ENCODE measurements at places on chromosomes 3 and 15.

DNA sequence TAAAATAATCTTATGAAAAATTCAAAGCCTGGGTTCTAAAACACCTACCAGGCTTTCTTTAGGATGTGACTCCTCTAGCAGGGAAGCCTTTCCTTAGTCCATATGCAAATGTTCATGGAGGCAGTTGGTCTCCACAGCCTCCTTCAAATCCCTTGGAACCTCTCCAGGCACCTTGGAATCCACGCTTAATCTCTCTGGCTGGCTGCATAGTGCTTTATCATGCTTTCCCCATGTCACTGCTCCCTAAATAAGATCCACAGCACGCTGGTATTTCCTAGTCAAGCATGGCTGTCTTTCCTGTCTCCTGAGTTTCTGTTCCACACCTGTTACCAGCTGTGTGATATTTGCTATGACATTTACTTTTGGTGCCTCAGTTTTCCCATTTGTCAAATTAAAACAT lies 71.3 kb downstream of the CLSTN2 start:
- DNase-seq = no peak

DNA sequence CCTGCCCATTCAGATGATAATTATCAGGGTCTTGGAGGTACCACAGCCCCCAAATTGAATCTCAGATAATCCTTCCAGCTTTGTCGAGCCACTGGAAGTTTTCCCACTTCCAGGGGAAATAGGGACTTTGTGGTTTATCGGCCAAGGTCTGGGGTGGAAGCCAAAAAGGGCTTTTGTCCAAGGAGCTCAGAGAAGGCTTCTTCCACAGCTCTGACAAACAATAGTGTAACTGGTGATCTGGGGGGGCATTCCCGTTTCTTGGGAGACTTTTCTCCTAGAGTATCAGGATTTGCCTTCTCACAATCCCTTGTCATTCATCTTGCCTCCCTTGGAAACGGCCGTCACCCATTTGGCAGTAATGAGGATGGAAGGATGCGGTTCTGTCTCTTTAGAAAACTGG lies 18.4 kb downstream of the SRGAP3 start:
- DNase-seq = no peak

DNA sequence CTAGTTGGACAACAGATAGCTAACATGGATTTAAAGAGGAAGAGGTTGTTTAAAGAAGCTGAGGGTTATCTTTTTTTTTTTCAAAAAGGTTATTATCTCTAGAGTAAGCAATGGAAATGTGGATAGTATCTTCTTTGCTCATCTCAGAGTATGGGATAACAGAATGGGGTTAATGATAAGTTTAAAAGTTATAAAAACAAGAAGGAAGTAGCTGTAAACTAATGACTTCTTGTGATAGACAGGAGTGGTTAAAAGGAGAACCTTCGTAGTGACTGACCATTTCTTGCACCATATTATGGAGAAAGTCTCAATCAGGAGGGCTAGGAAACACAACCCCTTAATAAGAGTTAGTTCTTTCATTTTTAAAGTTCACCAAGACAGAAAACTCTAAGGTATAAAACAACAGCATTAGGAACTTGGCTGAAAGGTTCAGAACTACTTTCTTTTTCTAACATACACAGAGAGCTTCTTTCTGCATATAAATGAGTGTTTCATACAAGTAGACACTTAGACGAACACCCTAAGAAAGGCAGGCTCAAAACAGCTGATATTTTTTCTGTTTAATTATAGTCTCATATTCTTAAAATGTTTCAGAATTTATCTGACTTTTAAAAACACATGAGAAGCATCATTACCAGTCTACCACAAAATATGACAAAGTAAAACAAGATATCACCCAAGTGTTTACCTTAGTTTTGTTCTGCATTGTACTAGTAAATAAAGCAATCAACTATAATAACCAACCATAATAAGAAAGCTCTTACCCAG lies 140.0 kb downstream of the MEIS2 start:
- no peak for DNase-seq

DNA sequence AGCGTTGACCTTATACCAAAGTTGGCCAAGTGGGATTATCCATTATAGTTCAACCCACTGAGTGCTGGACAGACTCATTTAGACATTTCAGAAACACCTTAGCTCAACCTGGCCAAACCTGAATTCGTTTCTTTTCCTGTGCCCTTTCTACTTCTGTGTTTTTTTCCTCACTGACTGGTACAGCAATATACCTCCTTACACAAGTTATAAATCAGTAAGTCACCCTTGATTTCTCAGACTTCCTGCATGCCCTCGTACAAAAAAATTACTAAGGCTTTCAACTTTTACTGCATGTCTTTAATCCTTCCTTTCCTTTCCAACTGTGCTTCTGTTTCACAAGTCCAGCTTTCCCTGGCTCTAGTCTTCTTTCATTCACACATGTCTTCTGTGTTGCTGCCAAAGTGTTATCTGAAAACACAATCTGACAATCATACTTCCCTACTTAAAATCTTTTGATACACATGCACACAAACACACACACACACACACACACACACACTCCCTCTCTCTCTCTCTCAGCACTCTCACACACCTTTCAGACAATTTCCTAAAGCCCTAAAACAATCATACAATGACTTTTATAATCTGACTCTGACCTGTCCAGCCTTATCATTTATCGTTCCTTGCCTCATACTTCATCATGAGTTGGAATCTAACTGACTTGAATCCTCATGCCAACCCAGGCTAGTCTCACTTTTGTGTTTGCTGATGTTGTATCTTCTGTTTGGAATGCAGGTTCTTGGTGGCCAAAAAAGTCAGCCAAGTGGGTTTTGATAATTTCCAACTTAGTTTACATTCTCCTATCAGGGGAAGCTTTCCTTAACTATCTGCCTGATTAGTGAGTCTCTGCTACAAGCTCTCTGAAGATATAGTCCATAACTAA lies 436.4 kb downstream of the NAALADL2 start:
- no peak for DNase-seq

GRCh38 chr3:120487191-120487650 lies 36.4 kb upstream of the FSTL1 start:
- no peak for DNase-seq

GRCh38 chr3:136990826-136991225 lies 33.0 kb downstream of the IL20RB start:
- DNase-seq = no peak

DNA sequence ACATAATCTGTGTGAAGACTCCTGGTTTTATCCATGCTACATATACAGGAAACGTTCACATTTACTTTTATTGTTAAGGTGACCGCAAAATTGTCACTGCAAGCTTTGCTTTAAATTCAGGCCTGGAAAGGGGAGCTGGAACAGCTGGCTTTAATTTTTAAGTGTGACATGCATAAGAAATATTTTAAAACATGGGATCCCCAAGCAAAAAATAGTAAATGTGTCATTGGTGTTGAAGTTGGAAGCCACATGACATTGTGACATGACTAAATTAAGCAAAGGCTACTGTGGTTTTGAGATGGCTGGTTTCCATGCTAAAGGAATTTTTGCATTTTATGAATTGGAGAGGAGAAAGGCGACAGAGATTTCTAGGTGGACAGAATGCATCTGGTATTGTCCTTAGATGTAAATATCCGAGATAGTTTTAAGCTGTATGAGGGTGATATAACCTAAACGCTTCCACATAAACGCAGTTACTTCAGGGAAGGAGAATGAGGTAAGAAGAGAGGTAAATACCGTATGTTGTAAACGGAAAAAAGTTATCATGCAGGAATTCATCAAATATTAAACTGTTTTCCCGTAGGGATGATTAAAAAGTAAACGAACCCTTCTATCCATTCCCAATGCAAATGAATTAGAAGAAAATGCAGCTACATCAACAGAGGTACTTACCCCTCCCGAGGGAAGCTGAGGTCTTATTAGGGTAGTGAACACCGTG lies 927 bp upstream of the FYTTD1 start:
- DNase-seq = no peak

- DNase-seq = no peak
Observed at GRCh38 chr3:173502983-173503568, 105.5 kb downstream of the NLGN1 start.

- DNase-seq = no peak
Observed at GRCh38 chr3:102450976-102451375, 16.2 kb downstream of the ZPLD1 start.

DNA sequence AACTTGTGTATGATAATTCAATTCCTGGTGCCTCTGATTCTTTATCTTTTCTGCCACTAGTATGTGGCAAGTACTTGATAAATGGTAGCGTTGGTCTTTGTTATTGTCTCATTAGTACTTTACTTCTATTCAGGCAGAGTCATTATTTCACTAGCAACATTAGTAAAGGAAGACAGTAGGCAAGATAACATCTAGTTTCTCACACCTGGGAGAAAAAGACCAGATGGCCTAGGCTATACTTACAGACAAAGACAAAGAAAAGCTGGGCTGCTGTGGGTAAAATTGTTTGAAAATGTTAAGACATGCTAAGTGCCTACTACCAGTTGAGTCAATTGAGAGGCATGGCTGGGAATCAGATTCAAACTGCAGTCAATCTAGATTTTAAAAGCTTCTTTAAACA lies 198.7 kb upstream of the CMC1 start:
- no peak for DNase-seq

DNA sequence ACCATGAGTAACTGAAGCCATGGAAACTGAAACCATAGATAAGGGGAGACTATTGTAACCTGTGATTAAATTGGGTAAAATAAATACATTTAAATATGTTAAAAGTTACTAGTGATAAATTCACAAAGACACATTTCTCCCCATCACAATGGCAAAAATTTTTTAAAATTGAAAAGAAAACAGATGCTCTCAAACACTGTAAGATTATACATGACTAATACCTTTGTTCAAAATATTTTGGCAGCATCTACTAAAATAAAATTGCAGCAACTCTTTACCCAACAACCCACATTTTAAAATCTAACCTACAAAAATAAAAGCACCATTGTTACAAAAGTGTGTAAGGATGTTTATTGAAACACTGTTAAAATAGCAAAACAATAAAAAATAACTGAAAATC lies 93.3 kb downstream of the CLASP2 start:
- no peak for DNase-seq

- DNase-seq = no peak
Observed at GRCh38 chr15:64948916-64949315, 37.2 kb downstream of the ANKDD1A start.

DNA sequence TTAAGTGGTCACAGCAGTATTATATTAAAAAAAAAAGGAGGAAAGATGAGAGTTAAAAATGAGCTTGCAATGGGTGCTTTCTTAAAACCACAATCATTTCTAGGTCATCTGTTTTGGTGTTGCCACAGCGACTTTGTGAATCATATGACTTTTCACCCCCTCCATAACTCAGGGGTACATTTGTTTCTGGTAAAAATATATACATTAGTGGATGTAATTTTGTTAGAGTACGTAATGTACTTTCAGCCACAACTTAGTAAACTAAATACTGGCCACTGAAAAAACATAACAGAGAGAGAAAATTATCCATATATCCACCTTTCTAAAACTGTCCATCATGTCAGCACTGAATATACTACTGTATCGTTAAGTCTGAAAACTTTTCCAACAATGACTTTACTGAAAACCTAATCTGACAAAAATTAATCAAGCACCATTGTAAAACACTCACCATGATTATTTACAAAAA lies 3.4 kb downstream of the ANKRD28 start:
- DNase-seq = no peak

GRCh38 chr3:28077572-28077971 lies 163.8 kb upstream of the CMC1 start:
- DNase-seq = no peak

DNA sequence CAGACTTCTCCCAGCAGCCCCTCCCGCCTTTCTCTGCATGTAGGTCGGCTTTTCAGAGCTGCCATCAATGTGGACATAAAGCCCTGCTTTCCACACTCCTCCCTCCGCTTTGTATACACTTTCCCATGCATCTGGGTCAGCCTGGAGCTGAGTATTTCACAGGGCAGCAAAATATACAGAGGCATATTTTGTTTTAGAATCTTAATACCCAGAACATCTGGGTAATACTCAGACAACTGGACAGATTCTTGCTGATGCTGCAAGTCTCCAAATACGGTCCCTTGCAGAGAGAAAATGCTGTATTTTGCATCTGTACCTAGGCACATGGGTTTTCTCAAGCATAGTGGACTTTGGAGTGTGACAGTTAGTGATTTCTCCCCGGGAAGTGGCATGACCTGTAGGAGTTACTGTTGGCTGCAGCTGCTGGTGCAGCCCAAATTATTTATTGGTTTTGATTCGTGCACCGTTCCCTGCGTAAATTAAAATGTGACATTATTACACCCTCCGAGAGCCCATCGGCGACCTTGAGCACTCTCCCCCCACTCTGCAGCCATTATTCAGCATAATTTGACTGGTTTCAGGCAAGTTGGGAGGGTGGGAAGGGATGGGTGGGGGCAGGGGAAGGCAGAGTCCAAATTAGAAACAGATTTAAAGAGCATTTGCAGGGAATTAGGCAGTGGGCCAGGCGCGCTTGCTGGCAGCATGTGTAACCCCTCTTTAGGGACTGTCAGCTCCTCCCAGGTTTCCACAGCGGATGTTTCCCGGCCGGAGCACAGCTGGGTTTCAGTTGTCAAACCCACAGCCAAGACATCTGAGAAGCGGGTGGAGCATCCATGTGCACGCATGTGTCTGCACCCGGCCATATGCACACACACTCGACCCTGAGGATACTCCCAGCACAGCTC lies 100.8 kb downstream of the CPN2 start:
- DNase-seq = no peak

GRCh38 chr3:118165413-118165812 lies 869.2 kb downstream of the IGSF11 start:
- DNase-seq = no peak

DNA sequence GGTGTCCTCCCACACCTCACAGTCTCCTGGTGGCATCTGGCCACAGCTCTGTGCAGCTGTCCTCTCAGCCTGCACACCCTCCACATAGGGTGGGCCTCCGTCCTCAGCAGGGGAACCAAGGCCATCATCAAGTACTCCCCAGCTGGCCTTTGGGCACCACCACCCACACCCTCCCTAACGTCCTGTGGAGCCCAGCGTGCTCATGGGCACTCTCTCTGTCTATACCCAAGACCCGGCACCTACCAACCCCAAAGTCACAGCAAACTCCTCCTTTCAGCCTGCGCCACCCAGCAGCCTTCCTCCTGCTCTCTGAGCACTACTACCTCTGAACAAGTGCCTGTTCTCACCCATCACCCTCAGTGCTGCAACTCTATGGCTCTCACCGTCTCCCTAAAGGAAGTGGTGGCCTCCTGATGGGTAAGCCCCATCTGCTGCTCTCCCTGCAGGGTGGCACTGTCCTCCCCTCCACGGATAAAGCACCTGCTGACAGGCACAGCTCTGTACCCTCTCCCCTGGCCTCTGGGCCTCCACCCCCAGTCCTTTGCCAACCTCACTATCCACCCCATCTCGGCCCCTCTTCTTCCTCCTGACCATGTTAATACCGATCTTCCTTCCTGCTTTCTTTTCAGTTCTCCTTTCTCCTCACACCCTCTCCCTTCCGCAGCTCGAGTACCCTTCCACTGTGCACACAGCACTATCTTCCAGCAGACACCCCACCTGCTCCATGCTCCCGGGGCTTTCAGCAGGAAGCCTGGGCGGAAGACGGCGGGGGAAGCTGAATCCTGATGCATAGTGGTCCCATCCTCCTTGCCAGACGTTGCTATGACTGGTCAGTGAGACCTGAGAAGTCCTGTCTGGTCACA lies 31.5 kb downstream of the SLC41A3 start:
- DNase-seq = no peak

All from cortex of kidney (tissue), 1 donor.